ENCODE measurements at places on chromosomes 3 and 15. TPM values are rescaled to one million over a fixed set of nuclear protein-coding genes. Genes with fewer than 3 reads are reported as not detected.

Gene SYNPR
- total RNA-seq, result 0.90 TPM

GRCh38 chr3:151412989-151413388 lies 28.4 kb upstream of the P2RY12 start:
- H3K4me3 ChIP-seq, result no peak overlapping the region
- H3K27ac ChIP-seq, result no peak overlapping the region
- peak; percentile 12 for DNase-seq
- H3K4me1 ChIP-seq, result no peaks in the 10 kb centered on the region
- H3K27me3 ChIP-seq, result no peaks in the 10 kb centered on the region

Gene DAPK2
- total RNA-seq, result 1.1 TPM

Gene SLC22A13
- 3.5 TPM for total RNA-seq

Gene VPS39
- total RNA-seq, result 32.5 TPM

Gene CHRNB4
- total RNA-seq, result not detected

Gene TMEM212
- not detected for total RNA-seq

DNA sequence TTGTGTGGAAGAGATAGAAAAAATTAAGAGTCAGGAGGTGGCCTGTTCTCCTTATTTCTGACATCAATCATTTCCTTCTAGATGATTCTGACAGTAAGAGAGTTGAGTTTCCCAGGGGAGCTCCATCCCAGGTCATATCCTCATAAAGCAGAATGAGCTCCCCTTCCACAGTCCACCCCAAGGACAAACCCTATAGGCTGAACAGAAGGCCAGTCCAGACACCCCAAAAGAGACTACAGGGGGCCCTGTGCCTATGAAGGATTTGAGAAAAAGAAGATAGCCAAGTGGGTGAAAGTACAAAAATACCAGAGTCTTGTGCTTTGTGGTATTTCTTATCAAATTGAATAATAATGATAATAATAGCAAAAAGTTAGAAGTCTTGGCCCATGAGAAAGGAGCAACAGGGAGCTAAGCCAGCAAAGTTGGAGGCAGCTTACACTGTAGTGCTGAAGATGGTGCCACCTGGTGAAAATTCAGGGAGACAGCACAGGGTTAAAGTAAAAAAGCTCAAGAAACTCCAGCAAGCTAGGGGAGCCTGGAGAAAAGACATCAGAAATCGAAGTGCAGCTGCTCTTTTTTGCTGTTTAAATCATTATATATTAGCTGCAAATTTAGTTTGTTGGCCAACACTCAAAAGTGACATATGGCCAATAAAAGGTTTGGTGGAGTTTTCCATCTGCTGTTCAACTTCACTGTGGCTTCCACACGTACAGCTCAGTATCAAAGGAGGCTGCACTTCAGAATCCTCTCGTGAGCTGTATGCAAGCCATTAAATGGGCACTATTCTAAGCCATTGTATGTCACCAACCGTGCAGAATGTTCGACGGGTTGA lies 35.8 kb upstream of the SLC24A5 start:
- no peaks in the 10 kb centered on the region for H3K36me3 ChIP-seq
- peaks cover 56% of the 10 kb centered on the region for H3K27me3 ChIP-seq
- H3K4me1 ChIP-seq, result no peaks in the 10 kb centered on the region
- no peak for DNase-seq

Gene RAB6B
- total RNA-seq, result 4.7 TPM

DNA sequence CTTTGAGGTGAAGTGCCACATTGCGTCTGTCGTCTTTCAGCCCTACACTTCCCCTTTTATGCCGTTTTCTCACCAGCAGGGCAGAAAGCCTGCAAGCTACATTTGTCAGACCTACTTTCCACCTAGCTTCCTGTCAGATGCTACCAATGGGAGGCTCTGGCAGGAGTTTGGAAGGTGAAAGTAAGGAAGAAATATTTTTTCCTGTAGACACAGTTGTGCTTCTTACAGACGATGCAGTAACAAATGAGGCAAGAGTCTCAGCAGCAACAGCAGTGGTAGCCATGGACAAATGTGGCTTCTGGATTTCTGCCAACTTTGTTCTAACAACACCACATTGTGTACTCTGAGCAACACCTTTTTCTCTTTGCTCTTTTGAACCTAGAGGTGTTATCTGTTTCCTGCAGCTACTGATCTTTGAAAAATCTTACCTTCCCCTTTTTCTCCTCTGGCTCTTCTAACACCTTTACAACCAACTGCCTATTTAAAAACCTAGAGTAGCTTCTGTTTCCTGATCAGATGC lies 70.6 kb upstream of the STT3B start:
- no peaks in the 10 kb centered on the region for H3K36me3 ChIP-seq
- peaks cover 13% of the 10 kb centered on the region for H3K4me1 ChIP-seq
- no peaks in the 10 kb centered on the region for H3K27me3 ChIP-seq
- H3K27ac ChIP-seq, result no peak overlapping the region
- no peak overlapping the region for H3K4me3 ChIP-seq

GRCh38 chr3:16448639-16449070 lies 64.8 kb downstream of the RFTN1 start:
- H3K36me3 ChIP-seq, result no peaks in the 10 kb centered on the region
- H3K27ac ChIP-seq, result no peak overlapping the region
- no peak overlapping the region for H3K4me3 ChIP-seq
- DNase-seq, result no peak

DNA sequence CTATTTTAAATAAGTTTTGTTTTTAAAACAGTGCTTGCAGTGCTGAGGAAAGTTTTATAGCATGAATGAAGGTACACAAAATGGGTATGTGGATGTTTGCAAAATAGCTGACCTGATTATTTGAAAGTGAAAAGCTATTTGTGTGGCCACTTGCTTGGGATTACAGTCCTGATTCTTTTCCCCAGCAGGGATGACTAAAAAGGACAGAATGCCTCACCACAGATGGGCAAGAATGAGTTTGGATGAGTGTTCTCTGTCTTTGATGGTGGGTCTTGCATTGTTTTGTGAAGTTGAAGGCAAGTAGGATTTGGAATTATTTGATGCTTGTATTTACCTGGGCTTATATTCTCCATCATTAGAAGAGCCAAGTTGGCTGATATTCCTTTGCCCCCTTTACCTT lies 48.8 kb upstream of the MEIS2 start:
- DNase-seq, result no peak
- no peaks in the 10 kb centered on the region for H3K4me1 ChIP-seq
- H3K4me3 ChIP-seq, result no peak overlapping the region
- H3K27ac ChIP-seq, result no peak overlapping the region
- no peaks in the 10 kb centered on the region for H3K27me3 ChIP-seq

DNA sequence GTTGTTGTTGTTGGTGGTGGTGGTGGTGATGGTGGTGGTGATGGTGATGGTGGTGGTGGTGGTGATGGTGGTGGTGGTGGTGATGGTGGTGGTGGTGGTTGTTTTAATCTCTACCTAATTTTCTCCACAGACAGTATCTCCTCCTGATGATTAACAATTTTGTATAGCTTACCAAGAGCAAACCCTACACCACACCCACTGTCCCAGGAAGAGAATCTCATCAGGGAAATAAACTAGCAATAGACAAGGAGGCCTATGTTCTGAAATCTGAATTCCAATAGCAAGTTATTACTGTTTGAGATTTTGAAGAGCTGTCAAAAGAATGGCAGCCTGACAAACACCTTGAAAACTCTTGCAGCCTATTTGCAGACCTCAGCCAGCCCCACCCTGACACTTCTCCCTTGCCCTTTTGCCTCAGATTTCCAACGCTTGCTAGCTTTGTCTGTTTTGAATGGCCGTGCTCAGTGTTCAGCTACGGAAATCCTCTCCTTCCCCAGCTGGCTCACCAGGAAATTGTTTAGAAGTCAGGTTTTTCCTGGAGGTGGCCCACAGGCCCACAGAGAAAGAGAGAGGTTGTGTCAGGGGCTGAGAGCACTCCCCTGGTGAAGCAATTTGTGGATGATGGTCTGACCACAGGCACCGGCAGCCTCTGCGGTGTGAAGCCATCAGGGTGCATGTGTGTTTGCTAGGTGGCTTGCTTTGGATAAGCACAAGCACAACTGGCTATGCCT lies 101.6 kb downstream of the MAGI1 start:
- peak overlapping the region; percentile 91 for H3K27ac ChIP-seq
- H3K4me1 ChIP-seq, result peaks cover 41% of the 10 kb centered on the region
- H3K36me3 ChIP-seq, result peaks cover 3% of the 10 kb centered on the region
- H3K4me3 ChIP-seq, result no peak overlapping the region
- no peak for DNase-seq
- no peaks in the 10 kb centered on the region for H3K27me3 ChIP-seq

Gene ISLR
- total RNA-seq, result not detected

- no peak for DNase-seq
- H3K4me1 ChIP-seq, result peaks cover 37% of the 10 kb centered on the region
- H3K27ac ChIP-seq, result no peak overlapping the region
- no peak overlapping the region for H3K4me3 ChIP-seq
- no peaks in the 10 kb centered on the region for H3K27me3 ChIP-seq
Observed at GRCh38 chr3:192817053-192817452, 89.7 kb upstream of the FGF12 start.

GRCh38 chr15:29379647-29380046 lies 110.0 kb upstream of the NSMCE3 start:
- DNase-seq, result no peak

DNA sequence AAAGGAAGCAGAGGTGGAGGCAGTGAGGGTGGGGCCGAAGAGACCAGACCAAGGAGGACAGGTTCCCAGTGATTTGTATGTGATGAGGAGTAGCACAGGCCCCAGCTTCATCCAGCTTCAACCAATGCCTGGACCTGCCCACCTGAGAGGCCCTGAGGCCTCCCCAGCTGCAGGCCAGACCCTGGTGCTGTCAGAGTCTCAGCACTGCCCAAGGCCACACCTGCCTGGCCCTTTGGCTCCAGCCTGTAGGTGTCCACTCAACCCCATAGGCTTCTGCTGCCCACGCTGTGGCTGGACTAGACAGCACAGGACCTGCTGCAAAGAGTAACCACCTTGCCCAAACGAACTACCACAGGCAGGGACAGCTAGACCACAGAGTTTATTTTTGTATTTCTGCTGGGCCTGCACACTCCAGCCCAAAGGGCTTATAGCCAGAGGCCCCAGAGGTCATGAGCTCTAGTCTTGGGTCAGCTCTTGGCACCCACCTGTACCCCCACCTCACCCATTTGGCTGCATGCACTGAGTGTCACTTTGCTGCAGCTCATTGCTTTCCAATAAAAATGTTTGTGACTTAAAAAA lies 81.9 kb upstream of the CDV3 start:
- no peaks in the 10 kb centered on the region for H3K36me3 ChIP-seq
- H3K4me1 ChIP-seq, result peaks cover 19% of the 10 kb centered on the region
- no peak for DNase-seq
- H3K27me3 ChIP-seq, result no peaks in the 10 kb centered on the region
- no peak overlapping the region for H3K4me3 ChIP-seq
- H3K27ac ChIP-seq, result no peak overlapping the region

DNA sequence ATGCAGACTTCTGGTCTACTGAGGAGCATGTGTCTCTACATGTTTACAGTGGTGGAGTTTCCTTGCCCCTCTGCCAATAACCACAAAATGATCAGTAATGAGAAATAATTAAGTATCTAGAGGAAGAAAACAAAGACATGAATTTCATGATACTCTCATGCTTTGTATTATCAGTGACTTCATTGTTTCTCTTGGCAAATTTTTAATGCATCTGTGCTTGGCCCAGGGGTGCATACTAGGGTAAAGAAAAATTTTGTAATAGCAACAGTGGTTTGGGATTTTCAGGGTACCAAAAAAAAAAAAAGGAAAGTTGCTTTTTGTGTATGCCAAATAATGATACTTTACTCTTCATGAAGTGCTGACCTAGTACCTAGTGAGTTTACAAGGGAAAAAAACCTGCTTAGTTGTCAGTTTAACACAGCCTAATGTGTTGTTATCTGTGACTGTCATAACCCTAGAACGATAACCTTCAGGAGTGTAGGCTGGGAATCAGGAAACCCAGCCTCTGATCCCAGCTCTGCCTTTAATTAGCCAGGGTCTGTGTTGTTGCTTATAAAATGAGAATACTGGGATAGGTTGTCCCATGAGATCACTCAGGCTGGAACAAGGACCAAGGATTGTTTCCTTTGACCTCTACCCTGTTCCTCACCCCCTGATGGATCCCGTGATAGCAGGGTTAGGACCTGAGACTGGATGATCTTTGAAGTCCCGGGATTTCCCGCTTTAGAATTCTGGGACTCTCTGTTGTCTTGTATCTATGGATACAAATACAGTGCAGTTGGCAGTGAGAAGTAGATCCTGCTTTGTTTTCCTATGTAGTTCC lies 117.5 kb downstream of the CMSS1 start:
- no peaks in the 10 kb centered on the region for H3K36me3 ChIP-seq
- peaks cover 23% of the 10 kb centered on the region for H3K4me1 ChIP-seq
- no peaks in the 10 kb centered on the region for H3K27me3 ChIP-seq
- no peak overlapping the region for H3K27ac ChIP-seq
- no peak overlapping the region for H3K4me3 ChIP-seq

GRCh38 chr15:64586259-64586870 lies 126.0 kb downstream of the ZNF609 start:
- H3K27ac ChIP-seq, result no peak overlapping the region
- no peak for DNase-seq
- no peak overlapping the region for H3K4me3 ChIP-seq
- H3K36me3 ChIP-seq, result peaks cover 5% of the 10 kb centered on the region

DNA sequence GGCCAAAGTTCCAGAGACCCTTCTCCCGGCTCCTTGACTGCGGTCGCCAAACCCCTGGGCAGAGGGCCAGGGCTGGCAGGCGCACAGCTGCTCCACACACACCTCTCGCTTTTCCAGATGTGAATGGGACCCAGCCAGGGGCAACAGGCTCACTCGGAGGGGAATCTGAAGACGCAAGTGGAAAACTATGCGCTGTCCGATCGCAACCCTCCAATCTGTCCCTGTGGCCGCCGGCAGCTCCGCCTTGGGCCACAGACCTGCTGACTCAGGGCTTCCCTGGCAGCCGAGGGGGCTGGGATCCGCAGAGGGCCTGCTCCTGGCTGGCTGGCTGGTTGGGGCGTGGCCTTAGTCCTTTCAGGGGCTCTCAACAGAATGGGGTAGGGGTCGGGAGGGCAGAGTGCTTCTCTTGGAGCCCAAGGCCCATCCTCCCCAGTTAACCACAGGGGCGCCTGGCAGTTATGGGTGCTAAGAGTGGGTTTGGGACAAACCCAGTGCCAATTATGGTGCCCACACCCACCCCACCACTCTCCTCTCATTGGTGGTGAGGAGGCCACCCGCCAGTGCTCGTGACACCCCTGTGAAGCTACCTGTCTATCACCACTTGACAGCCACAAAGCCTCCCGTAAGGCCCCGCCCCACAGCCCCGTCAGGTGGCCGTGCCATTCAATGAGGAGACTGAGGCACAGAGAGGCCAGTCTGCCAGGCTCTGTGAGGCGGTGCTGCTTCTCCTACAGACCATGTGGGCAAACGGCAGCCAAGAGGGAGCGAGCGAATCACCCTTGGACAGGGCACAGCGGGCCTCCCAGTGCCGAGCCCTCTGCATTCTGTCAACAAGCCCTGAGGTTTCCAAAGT lies 53.8 kb downstream of the IQSEC1 start:
- H3K27ac ChIP-seq, result no peak overlapping the region
- DNase-seq, result no peak
- H3K36me3 ChIP-seq, result peaks cover 11% of the 10 kb centered on the region
- no peak overlapping the region for H3K4me3 ChIP-seq

Gene PROK2
- not detected for total RNA-seq

All from Calu3 (cell line).